GM13977 (cell line): ENCODE measurements at places on chromosomes 12 and 14.

- no peak for DNase-seq
Measured at GRCh38 chr14:75833326-75834020, 148.3 kb downstream of the TGFB3 start.

DNA sequence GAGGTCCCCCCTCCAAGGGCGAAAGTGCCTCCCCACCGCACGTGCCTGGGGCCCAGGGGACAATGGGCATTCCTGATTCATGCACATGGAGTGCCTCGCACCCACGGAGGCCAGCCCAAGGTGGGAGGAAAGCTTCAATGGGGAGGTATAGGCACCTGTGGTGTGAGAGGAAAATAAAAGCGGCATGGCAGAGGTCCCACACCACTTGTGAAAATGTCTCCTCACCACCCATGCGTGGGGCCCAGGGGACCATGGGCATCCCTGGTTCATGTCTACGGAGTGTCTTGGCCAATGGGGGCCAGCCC lies 384.7 kb downstream of the ALG10 start:
- DNase-seq, result no peak

DNA sequence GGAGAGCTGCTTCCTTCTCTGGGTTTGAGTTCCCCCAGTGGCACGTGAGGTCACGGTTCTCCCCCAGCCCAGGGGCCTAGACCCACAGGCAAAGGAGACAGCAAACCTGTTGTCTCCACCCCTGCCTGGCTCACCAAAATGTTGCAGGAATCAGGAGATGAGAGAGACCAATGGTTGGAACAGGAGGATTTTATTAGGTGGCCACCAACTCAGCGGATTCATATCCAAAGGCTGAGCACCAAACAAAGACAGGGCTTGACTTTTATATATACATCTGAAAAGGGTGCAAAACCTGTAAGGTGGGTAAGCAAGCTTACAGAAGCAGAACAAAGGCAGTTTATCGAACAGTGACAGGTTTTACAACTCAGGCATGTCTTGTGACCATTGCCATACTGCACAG lies 9.2 kb upstream of the ADAM21 start:
- DNase-seq, result no peak

- DNase-seq, result peak; percentile 31
Measured at GRCh38 chr14:34872822-34873588, 2.2 kb downstream of the BAZ1A start.

GRCh38 chr12:6765634-6766581 lies at the start of gene PTMS:
PTMS (plus strand) TSS chr12:6766363; CDS start chr12:6766706, 343 bp downstream.
- DNase-seq, result peak; percentile 75

GRCh38 chr12:107571492-107571891 lies 114.1 kb upstream of the PWP1 start:
- DNase-seq, result no peak

GRCh38 chr14:106562451-106562850 lies 1036.1 kb downstream of the TMEM121 start:
- DNase-seq, result no peak

DNA sequence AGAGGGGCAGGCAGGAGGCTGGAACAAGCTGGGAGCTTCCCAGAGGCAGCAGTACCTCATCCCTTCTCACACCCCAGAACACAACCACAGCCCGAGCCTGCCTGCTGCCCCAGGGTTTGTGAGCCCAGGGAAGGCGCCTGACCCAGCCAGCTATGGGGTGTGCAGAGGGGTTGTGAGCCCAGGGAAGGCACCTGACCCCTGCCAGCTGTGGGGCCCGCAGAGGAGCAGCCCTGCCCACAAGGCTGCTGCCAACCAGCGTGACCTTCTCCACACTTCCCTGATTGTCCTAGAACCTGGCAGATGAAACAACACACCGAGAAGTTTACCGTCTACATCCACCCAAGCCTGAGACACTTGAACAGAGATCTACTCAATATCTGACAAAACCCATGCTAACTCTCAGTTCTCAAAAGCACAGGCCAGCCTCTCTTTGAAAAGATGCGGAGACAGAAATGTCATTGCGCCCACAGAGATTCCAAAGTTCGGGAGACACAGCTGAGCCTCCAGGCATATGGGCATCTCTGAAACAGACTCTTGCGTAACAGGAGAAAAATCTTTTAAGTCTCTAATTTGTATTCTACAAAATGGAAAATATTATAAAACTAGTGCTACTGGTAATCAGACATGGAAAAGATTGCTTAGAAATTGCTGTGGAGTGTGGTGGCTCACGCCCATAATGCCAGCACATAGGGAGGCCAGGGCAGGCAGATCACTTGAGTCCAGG lies 47.3 kb downstream of the SFSWAP start:
- DNase-seq, result no peak

GRCh38 chr12:28998662-28999120 lies 150.4 kb upstream of the FAR2 start:
- peak; percentile 5 for DNase-seq

GRCh38 chr14:87805315-87805723 lies 187.7 kb downstream of the GALC start:
- DNase-seq, result peak; percentile 45

DNA sequence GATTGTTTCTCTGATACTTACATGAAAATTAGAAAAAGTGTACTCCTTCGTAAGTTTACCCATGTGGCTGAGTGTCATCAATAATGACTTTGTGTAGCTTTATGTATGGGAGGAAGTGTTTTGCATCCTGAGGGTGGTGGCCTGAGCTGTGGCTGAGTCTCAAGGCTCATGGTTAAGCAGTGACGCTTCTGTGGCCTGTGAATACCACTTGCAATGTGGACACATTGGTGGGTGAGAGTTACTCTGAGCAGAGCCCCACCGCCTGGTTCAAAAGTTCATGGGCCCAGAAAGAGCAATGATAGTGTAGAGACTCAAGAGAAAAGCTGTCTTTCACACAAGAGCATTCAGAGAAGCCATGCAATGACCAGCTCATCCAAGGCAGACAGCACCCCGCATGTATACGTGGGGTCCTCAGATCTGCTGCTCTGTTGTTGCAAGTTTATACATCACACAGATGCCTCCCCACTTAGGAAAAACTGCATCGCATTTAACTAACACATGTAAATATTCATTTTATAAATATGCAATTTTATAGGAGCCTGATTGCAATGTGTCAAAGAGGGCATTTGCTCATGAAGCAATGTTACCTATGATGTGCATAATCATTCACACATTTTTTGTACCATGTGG lies 55.1 kb upstream of the FRMD6 start:
- DNase-seq, result no peak

DNA sequence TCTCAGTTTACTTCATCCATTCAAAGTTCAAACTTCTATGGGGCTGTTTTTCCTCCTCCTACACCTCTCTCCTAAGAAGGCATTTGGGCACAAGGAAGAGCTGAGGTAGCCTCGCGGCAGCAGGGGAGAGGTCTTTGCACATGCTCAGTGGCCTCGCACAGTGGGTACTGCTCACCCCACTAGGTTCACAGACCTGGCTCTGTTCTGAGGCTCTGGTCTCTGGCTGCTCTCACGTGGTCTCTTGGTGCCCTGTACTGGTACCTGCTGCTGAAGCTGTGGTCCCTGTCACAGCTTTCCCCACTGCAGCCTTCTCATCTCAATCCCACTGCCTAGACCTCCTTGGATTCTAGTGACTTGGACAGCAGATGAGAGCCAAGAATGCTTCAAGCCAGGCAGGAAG lies 134.7 kb upstream of the CRY1 start:
- no peak for DNase-seq
